ENCODE measurements at places on chromosomes 11 and 22.

DNA sequence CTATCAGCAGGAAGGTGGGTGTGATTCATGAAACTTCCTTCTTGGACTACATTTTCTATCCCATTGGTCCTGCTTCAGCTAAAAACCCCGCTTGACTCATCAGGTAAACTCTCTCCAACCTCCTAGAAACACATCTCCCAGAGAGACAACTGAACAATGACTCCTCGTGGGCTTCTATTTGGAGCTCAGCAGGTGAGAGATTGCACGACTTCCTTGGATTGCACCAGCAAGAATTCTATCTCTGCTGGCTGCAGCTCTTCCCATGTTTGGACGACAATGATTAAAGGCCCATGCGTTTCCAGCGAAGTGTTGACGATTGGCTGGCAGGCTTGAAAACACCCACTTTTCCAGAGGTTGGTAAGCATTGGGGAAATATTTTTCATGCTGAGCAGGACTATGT is 216.1 kb upstream of the NTM start:
- DNase-seq: no peak

DNA sequence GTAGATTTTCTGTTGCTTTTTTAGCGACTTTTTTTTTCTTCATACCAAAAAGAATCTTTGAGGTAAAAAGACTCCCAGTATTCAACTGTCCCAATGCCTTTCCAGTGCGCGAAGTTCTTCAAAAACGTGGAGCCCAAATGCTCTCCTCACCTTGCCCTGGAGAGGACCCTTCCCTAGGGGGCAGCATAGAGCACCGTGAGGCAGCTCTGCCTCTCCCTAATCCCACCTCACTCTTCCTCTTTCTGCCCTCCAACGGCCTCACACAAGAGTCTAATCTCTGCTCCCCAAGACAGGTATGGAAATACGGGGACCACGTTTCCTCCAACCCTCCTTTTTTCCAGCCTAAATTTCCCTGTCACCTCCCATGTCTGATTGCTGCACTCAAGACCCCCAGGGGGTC is 117.5 kb upstream of the ALX4 start:
- DNase-seq: no peak

DNA sequence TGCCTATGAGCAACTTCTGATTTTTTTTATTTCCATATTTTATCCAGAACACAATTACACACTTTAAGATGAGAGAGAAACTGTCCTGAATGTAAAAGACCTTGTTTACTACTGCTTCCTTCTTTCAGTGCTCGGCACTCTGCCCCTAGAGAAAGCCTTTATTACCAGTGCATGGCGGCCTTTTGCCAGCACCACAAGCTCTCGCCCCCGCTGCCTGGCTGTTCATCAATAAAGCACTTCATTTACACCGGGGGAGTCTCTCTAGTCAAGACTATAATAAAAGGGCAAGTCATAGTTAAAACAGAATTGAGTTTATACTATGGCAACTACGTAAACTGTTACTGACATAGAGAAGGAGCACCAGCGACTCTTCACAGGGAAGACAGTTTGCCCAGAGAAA is 259.5 kb downstream of the CADM1 start:
- no peak for DNase-seq

- no peak for DNase-seq
Measured at GRCh38 chr22:26170112-26170492, 840 bp downstream of the SEZ6L start.

- no peak for DNase-seq
Measured at GRCh38 chr11:47109051-47109726, 67.5 kb downstream of the ARFGAP2 start.

- peak; percentile 23 for DNase-seq
Measured at GRCh38 chr11:73236854-73237253, 18.8 kb downstream of the P2RY2 start.

DNA sequence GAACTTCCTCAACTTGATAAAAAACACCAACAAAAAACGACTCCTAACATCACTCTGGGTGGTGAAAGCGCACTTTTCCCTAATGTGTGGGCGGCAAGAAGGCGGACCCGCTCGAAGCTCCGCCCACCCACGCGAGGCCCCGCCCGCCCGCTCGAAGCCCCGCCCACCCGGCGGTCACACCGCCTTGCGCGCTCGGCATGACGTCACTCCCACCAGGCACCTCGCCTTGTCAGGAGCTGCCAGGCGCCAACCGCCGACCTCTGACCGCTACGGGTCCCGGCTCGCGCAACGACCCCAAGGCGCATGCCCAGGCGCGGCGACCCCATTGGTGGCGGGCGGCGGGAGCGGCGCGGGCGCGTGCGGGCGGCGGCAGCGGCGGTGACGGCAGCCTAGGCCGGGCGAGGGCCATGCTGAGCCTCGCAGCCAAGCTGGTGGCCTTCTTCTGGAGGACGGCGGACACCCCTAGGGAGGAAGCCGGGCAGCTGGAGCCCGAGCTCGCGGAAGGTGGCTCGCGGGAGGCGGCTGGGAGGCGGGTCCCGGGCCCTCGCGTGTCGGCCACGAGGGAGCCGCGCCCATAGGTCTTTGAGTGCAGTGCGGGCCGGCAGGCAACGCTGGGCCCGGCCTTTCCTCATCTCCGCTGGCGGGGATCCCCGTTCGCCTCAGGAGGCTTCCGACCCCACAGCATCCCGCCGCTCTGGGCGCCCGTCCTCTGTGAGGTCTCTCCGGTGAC is at the start of gene MOV10L1:
TSS of gene MOV10L1 (plus strand) at position 325 of the 730 bp plus-strand sequence. CDS start at position 408, 83 bp downstream.
- no peak for DNase-seq

GRCh38 chr11:43918662-43919061 is 23.8 kb upstream of the C11orf96 start:
- no peak for DNase-seq

GRCh38 chr11:17652556-17652955 is 66.8 kb upstream of the MYOD1 start:
- DNase-seq: no peak

Measured in stimulated activated CD4-positive, alpha-beta T cell treated with anti-CD3 and anti-CD28 coated beads, Interleukin-12 subunit alpha, Interleukin-12 subunit beta, amount 100 ng/mL, for 48 hours (primary cell).